Left lung (tissue), 14 donors: ENCODE measurements at places on chromosomes 2 and 18. TPM values are rescaled to one million over a fixed set of nuclear protein-coding genes. Genes with fewer than 3 reads are reported as not detected.

FAM237A gene
- not detected for polyA plus RNA-seq

CTAGE1 gene
- polyA plus RNA-seq, result not detected

PIEZO2 gene
- polyA plus RNA-seq, result 251 TPM

GRCh38 chr2:217482056-217482710, 520.6 kb downstream of the TNS1 start:
- DNase-seq, result no peak

- no peak for DNase-seq
These were observed 55.9 kb downstream of the TTC21B start for GRCh38 chr2:165897726-165898125.

GRCh38 chr18:48409591-48410094, 460 bp upstream of the ZBTB7C start:
- DNase-seq, result no peak
